ENCODE measurements at places on chromosomes 1 and 21.

DNA sequence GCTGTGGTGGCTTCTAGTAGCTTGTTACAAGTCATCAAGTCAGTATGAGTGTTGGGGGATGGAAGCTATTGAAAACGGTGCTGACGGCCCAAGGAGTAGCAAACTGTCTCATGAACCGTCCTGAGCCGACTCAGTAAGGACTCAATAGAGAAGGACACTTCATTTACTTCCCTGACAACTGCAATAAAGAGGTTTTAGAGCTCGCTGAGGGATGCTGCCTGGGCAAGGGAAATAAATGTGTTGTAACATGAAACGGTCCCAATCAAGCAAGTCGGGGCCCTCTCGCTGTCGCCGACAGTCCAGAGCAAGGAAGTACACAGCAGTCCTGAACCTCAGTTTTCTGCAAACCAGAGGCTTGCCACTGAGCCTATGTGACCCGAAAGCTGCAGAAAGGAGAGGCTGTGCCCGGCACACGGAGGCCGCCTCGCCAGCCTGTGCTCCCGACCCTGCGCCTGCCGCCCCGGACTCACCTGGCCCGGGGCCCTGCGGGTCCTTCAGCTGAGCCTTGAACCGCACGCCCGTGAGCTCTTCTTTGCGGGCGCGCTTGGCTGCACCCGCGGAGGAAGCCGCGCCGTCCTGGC, 423 bp downstream of the URB1 start:
- DNase-seq, result no peak

- DNase-seq, result no peak
These were observed 11.6 kb downstream of the UBE2J2 start for GRCh38 chr1:1262071-1262470.

DNA sequence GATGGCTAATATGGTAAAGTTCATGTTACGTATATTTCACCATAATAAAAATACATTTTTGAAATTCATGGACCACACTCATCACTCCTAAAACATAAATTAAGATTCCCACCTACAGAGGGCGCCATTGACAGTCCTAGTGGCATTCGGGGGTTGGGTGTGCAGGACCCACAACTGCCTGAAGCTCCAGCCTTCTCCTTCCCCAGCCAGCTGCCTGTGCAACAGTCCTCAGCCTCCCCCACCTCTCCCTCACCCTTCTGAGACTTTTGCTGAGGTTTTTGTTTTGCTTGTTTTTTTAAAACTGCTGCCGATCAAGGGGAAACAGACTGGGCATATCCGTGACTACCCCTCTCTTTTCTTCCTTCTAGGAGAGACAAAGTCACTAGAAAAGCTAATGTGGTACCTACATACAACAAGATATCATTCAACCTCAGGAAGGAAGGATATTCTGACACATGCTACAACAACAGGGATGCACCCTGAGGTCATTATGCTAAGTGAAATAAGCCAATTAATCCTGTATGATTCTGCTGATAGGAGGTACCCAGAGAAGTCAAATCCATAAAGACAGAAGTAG, 9.2 kb upstream of the EVA1C start:
- peak; percentile 65 for DNase-seq

GRCh38 chr1:220313576-220313975, 41.3 kb upstream of the RAB3GAP2 start:
- DNase-seq, result no peak

DNA sequence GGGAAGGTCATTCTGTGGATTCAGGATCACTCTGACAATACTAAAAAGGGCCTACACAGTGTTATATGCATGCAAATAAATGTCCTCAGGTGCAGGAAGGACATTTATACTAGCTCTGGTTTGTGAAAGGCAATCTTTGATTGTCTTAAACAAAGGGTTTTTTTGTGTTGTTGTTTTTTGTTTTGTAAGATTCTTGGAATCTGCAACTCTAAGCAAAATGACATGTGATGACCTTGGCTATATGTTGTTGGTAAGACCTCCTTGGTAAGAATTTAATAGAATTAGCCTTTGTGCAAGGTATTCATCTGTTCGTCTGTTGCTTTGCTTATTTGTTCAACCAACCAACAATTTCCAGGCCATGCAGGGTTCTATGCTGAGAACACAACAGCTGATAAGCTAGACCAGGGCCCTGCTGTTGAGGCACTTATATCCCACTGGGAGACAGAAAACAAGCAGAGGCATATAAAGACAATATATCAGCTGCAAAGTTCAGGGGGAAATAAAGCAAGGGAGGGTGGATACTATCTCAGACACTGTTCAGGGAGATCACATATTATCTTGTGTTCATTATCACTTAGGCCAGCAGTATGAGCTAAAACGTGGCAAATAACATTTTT, 60.3 kb downstream of the FH start:
- DNase-seq, result no peak

GRCh38 chr1:156413391-156414246, 44.6 kb downstream of the RHBG start:
- no peak for DNase-seq

- no peak for DNase-seq
These were observed 5.7 kb upstream of the OR2L5 start for GRCh38 chr1:248007778-248008177.

DNA sequence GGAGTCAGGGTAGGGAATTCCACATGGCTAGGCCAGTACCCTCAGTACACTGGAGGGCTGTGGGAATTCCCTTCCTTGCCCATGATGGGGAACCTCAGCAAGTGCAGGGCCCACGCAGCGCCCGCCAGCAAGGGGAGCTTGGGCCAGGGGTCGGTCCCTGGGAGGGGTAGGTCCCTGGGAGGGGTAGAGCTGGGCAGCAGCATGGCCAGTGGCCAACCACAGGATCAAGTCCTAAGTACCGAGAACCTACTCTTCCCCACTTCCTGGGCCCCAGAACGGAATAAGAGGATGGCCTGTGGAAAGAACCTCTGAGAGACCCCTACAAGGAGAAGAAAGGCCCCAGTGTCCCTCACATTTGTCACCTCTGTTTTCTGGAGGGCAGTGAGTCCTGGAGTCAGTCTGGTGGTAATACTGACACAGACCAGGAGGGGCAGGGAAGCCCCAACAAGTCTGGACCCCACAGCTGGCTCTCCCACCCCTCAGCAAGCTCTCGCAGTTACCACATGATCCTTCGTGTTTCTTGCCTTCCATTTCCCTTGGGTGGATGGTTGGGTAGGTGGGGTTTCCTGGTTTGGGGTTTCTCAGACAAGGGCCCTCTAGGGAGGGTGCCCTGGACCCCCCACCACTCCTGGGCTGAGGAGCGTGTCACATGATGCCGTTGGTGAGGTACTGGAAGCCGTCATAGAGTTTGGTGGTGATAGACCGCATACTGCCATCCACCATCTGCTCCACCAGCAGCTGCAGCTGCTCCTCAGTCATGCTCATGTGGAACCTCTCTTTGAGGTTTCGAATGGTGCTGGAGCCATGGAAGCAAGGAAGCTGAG, 10.3 kb downstream of the ZNF687 start:
- DNase-seq, result no peak

- DNase-seq, result no peak
These were observed 7.0 kb upstream of the HEYL start for GRCh38 chr1:39646232-39647081.

DNA sequence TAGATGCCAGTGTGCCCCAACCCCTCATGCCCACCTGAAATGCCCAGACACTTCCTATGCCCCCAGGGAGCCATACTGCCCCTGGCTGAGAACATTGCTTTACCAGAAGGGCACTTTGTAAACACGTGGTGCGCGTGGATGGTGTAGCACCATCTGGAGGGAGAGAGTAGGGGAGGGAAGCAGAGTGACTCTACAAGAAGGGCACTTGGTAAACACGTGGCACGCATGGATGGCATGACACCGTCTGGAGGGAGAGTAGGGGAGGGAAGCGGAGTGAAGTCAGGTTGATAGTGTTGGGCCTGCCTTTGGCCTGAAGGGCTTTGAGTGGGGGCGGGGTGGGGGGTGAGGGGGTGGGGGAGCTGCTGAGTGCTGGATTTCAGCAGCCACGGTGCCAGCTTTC, 324.0 kb upstream of the VAMP3 start:
- DNase-seq, result no peak

GRCh38 chr1:1189111-1189510, 15.4 kb downstream of the TTLL10 start:
- DNase-seq, result no peak

DNA sequence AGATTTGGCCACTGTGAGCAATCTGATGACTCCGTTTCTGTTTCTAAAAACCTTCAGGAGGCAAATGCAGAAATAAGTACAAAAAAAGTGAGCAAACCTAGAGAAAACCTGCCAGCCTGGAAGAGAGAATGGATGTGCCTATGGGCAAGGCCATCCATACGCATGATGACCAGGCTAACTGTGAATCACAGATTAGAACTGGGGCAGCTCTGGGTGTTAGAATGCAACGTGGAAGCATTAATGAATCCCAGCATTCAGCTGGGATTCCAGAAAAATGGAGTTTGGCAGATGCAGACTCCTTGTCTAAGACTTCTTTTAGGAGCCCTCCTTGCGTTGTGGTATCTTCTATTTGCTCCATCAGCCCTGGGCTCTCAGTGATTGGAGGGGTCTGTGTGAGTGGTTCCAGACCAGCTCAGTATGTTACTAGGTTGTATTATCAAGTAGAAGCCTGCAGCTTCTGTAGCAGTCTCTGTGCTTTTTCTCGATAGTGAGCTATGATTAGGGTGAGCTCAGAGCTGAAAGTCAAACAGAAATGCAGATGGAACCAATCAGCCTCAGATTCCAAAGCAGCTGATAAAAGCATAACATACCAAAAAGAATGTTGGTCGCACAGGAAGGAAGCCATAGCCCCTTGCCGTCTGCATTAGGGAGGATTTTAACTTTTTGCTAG, 154.0 kb downstream of the PSMG1 start:
- DNase-seq, result no peak

DNA sequence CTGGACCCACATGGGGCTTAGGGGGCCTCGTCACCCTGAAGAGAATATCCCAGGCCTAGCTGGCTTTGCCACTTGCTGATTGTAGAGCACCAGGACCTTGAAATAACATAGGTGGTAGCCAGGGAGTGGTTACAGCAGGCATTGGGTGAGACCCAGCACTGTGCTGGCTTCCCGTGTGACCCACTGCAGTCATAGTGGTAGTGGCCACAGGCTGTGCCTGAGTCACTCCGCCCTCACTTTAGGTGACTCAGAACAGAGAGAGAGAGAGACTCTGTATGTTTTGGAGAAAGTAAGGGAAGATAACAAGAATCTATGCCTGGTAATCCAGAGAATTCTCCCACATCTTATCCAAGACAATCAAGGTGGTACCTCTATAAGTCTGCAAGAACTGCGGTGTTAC, 98.7 kb upstream of the LHX8 start:
- no peak for DNase-seq

- DNase-seq, result no peak
These were observed 12.6 kb upstream of the SERINC2 start for GRCh38 chr1:31400393-31400792.

DNA sequence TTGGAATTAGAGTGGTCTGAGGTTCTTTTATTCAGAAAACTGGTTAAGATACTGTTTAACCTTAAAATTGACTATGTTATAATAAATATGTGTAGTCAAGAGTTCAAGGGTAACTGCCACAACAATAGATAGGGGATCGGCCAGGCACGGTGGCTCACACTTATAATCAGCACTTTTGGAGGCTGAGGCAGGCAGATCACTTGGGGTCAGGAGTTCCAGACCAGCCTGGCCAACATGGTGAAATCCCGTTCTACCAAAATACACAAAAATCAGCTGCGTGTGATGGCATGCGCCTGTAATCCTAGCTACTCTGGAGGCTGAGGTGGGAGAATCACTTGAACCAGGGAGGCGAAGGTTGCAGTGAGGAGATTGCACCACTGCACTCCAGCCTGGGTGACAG, 39.5 kb downstream of the PDC start:
- DNase-seq, result no peak

- DNase-seq, result no peak
These were observed 41.5 kb downstream of the GRHL3 start for GRCh38 chr1:24360681-24361080.

GRCh38 chr1:179786815-179787685, 44.0 kb downstream of the FAM163A start:
- no peak for DNase-seq

DNA sequence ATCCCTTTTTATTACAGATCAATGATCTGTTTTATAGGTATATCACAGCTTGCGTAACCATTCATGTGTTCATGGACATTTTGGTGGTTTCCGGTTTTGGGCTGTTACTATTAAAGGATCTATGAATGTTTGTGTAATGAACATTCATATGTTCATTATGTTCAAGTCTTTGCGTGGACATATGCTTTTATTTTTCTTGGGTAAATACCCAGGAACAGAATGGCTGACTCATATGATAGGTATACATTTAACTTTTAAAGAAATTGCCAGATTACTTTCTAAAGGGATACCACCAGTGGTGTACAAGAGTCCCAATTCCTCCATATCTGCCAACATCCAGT, 73.7 kb downstream of the SPATA46 start:
- no peak for DNase-seq

GRCh38 chr1:23793018-23793781, 2.3 kb downstream of the LYPLA2 start:
- no peak for DNase-seq

- no peak for DNase-seq
These were observed 213.7 kb downstream of the PBX1 start for GRCh38 chr1:164772635-164773034.

GRCh38 chr1:22154626-22155025, 11.7 kb upstream of the WNT4 start:
- DNase-seq, result no peak

DNA sequence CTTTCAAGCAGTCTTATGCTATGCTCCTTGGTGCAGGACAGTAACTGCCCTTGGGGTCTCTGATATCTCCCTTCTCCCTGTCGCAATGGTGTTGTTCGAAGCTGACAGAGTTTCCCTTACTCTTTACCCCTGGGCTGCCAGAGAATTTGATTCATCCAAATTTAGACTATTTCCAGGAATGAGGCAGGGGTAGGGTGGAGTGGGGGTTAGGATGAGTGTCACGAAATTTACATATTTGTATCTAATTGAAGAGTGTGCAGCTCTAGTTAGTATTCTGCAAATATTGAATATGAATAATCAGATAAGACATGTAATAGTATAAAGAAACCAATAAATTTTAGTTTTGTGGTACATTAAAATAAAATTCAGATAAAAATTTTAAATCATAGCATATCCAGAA, 140.0 kb upstream of the LMO4 start:
- DNase-seq, result no peak

DNA sequence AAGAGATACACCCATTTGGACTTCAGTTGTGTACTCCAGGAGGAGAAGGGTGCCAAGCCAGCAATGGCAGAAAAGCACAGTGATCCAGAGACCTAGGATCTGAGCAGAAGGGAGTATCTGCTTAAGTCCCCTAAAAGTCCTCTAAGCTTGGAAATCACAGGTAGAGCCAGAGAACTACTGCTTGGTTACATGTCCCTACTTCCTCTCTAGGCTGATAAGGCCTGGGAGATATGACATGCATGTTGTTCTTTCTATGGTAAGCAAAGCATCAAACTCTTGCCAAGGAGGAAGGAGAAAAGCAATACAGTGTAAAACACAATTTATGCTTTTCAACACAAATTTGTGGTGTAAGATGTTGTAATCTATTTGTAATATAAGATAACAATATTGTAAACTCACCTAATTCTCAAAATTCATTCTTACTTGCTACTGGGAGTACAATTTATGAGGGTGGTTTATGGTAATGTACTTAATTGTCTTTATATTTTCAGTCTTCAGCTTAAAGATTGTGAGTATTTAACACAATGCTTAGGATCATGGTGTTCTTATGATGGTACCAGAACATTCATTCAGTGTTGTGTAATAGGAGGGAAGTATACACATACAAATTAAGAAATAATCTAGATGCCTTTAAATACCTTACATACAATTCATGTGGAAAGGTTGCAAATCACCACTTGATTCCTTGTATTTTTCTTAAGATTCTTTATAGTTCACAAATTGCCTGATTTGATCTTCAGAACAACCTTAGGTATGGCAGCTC, 49.1 kb upstream of the GNG12 start:
- DNase-seq, result no peak

All from CD4-positive, alpha-beta T cell treated with Interleukin-6 for 4 hours (primary cell).